ENCODE measurements at places on chromosomes 3 and 15.

DNA sequence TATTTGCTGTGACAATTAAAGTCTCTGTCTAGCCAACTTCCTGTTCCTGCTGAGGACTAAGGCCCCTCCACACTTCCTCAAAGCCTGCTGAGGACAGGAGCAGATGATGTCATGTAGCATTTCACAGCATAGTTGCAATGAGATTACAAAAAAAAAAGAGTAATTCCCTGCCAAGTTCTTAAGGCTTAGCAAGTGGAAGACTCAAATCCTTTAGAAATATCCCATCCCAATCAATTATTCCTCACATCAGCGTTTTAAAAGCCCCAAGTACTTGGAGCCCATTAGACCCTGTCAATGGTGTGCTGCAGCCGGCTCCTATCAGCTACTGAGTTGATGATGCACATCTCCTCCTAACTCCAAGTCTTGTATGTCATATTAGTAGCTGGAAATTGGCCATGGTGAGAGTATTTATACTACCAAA lies 51.7 kb downstream of the TRANK1 start:
- DNase-seq = no peak

DNA sequence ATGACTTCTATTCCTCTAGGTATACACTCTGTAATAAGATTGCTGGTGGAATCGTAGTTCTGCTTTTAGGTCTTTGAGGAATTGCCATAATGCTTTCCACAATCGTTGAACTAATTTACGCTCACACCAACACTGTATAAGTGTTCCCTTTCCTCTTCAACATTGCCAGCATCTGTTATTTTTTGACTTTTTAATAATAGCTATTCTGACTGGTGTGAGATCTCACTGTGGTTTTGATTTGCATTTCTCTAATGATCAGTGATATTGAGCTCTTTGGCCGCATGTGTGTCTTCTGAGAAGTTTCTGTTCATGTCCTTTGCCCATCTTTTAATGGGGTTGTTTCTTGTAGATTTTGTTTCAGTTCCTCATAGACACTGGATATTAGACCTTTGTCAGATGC lies 12.8 kb downstream of the NXPE3 start:
- DNase-seq = no peak

- no peak for DNase-seq
Observed at GRCh38 chr3:49017971-49018706, at the start of gene DALRD3. DALRD3 (minus strand) TSS chr3:49018580; CDS start chr3:49018564, 16 bp downstream.

GRCh38 chr3:175612487-175613196 lies 753.5 kb downstream of the NAALADL2 start:
- DNase-seq = no peak

DNA sequence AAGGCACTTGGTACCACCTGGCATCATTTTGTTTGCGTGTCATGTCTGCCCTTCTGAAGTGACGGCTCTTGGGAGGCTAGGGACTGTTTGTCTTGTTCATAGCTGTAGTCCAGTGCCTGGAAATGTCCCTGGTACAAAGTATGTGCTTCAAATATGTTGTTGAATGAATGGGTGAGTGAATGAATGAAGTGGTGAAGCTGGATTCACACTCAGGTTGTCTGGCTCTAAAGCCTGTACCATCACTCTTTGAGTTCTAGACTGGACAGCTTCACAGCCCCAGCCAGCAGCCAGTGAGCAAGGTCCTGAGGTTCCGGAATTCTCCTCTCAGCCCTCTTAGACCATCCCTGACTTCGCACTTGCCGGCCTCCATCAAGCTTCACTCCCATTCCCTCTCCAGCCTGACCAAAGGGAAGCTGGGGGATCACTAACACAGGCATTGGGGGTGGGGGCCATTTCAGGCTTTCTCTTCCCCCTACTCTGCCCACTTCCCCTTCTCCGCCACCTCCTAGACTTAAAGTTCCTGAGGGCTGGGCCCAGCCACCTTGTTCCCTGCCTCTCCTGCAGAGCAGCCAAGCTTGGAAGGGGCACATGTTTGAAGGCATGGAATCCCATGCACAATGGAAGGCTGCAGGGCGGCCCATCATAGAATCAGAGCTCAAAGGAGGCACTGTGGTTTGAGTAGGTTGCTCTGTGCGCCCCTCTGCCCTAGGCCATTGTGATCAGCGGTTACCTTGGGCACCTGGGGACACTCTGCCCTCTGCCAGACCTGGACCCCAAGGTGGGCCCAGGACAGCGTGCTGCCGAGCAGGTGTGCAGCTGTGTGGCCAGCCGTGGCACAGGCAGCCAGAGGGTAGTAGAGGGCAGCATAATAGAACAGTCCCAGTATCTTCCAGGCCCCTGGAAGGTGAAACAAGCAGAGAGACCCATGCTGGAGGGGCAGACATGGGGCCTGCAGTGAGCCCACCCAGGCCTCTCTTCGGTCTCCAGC lies 7.7 kb downstream of the STRA6 start:
- DNase-seq = no peak

GRCh38 chr3:104437131-104437750 lies 929.5 kb upstream of the ALCAM start:
- no peak for DNase-seq

GRCh38 chr15:65286069-65286703 lies 497 bp downstream of the PARP16 start:
- DNase-seq = no peak

DNA sequence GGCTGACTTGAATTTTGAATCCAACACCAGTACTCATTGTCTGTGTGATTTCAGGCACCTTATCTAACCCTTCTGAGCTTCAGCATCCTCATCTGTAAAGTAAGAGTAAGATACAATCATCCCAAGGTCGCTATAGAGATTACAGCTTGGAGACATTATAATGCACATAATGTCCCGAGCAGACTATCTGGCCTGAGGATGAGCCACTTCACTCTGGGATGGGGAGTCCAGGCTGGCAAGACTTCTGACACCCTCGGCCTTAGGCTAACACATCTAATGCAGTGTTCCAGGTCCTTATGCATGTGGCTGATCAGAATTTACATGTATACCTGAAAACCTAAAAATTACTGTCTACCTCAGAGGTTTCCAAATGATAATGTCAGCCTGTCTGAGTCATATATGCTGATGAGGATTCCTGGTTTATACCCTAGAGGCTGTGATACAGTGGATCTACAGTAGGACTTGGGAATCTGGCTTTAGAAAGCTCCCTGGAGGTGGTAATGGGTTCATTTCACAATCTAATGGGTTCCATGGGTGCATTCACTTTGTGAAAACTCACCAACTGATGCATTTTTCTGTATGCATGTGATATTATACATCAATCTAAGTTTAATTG lies 229.0 kb upstream of the SLCO3A1 start:
- DNase-seq = no peak

- no peak for DNase-seq
Observed at GRCh38 chr3:38000965-38001455, 10.4 kb downstream of the VILL start.

GRCh38 chr3:157174290-157174648 lies 14.3 kb upstream of the CCNL1 start:
- no peak for DNase-seq

GRCh38 chr3:13262493-13263211 lies 157.5 kb downstream of the NUP210 start:
- DNase-seq = no peak

- no peak for DNase-seq
Observed at GRCh38 chr3:55658270-55658669, 171.2 kb upstream of the WNT5A start.

DNA sequence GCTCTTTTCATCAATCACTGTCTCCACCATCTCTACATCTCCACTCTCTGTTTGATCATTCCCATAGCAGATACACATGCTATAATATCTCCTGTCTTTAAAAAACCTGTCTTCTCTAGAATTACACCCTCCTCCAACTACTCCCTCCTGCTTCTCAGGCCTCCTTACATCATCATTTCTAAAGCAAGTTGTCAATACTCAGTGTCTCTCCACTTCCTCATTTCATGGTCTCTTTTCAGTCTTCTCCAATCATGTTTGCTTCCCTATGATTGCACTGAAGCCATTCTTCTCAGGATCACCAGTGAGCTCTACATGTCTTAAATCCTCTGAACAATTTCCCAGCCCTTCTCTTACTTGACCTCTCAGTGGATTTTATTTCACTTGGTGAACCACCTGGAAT lies 87.0 kb upstream of the ZNF280D start:
- DNase-seq = no peak

DNA sequence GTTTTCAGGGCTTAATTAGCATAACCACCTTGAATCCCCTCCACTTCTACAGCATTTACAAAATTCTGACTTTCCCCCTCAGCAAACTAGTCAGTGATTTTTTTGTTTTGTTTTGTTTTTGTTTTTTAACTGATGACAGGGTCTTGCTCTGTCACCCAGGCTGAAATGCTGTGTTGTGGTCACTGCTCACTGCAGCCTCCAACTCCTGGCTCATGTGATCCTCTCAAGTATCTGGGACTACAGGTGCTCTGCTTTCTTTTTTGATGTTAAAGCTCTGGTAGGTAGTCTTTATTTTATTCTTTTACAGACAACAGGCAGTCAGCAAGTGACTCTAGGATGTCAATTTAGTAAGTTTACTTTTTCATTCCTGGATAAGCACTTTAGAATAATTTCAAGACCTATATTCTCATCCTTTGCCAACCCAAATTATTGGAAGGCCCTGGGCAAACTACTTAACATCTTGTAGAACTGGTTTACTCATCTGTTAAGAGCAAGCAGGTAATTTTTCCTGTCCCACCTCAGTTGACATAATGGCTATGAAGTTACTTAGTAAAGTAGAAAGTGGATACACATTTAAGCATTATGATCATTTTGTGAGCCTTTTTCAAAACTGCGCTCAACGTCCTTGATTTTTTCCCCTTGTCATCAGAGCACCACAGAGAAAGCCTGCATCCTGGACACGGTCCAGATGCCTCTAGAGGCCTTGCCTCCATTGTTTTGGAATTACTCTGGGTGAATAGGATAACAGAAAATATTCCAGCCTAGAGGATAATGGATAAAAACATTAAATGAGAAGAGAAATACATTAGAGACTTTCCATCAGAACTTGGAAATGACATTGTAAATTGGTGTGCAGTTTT lies 69.9 kb upstream of the NDUFB4 start:
- no peak for DNase-seq

DNA sequence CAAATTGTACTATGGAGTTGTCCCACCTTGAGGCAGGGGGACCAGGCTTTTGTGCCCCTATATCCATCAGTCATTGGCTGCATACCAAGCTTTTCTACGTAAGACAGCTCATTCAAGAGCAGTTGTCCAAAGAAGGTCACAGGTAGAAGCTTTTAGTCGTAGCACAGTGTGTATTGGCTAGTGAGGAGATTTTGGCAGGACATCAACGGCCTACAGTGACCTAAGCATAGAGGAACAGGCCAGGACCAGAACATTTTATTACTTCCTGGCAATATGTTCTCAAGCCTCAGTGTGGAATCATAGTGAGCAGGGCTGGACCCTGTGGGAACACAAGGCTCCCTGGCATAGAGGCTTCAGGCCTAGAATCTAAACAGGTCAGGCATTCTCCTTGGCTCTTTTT lies 105.4 kb upstream of the ANKRD28 start:
- DNase-seq = no peak

DNA sequence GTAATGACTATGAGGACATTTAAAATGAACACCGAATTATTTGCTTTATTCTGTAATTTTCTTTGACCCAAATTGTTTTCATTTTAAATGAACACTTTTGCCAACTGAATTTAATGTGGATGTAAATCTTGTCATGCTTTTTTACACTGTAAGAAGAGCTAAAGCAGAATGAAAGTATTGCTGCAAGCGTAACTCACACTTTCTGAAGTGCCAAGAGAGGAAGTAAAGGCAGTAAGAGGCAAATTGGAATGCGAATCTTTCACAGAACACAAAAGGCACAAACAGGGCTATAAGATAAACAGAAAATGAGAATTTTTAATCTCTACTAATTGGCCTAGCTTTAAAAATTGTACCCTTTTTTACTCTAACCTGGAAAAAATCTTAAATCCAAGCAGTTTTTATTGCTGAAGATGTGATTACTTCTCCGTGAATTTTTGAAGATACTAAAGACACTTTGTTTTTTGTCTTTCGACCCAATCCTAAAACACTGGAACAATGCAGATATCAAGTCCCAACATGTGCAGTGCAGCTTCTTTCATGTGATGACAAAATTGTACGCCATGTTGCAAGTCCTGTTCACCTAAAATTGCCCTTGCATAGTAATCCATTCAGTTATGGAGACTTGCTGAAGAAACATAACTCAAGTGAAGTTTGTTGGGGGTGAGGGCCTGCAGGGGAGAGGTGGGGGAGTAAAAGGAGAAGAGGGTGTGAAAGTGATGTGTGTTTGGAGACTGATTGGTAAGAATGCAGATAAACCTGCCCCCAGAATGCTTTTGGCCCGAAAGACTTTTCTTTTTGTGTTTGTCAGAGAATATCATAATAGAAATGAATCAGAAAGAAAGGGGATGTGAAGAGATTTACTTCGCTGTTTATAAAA lies 1.4 kb downstream of the ARID3B start:
- DNase-seq = no peak

DNA sequence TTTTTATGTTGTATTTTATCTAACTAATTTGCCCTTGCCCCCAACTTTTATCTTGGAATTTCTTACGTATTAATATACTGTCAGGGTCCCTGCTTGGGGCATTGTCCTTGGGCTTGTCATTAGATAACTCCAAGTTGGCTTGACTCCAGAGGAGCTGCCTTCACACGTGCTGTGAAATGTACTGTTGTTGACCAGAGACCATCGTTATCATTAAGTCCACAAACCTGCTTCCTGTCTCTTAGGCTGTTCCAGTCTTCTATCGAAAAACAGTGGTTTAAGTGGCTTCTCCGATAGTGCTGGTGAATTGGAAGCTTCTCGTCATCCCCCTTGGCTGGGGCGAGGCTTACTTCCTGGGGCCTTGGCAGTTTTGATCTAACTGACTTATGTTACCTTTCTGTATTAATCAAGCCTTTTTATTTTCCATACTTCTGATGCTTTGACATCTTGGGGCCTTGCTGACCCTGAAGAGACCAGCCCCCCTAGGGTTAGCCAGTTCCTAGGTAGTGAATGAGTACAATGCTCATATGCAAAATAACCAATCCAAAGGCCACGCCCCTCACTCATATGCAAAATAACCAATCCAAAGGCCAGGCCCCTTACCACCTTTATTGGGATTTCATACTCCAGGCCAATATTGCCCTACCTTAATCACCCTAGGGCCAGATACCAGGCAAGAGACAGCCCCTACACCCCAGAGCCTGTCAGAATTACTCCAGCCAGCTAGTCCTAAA lies 164.5 kb downstream of the IGF1R start:
- DNase-seq = no peak

All from stimulated activated CD8-positive, alpha-beta memory T cell treated with anti-CD3 and anti-CD28 coated beads, Interleukin-7, amount 100 ng/mL, for 1 hour (primary cell).